Brain pericyte (primary cell): ENCODE measurements at places on chromosomes 2 and 18.

GRCh38 chr18:29146068-29146467 is 969.1 kb upstream of the CDH2 start:
- DNase-seq = no peak

DNA sequence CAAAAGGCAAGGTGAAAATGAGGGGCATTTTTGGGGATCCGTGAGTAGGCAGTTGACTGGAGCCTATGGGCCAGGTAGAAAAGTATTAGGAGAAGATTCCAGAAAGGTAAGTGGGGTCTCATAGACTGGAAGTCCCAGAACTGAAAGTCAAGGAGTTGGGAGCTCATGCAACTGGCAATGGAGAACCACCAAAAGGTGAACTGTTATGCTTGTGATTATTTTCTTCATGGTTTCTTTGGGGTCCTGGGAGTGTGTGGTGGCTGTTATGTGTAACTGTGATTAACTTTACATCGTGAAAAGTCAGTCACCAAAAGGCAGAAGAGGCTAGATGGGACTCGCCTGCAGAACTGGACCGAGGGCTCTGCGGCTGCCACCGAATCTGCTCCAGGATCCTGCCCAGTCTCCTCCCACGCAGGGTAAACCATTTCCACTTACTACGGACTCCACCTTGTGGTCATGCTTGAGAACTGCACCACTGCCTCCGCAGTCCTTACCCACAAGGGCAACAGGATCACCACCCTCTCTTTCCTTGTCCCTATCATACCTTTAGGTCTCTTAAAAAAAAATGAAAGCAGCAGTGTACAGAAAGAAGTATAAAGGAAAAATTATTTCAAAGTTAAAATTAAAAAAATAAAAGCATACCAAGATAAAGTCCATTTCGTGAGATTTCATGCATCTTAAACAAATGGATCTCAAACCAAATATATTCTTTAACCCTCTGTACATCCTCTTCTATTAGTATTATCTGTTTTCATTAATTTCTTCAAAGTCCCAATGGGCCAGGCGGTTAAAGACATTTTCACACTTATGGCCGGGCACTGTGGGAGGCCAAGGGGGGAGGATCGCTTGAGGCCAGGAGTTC is 15.6 kb upstream of the CEP68 start:
- no peak for DNase-seq

- DNase-seq = no peak
Measured at GRCh38 chr2:234422273-234422732, 74.6 kb downstream of the ARL4C start.

- no peak for DNase-seq
Measured at GRCh38 chr18:46639386-46639785, 17.6 kb downstream of the LOXHD1 start.

- DNase-seq = no peak
Measured at GRCh38 chr2:149040451-149040850, 2.0 kb downstream of the LYPD6B start.

DNA sequence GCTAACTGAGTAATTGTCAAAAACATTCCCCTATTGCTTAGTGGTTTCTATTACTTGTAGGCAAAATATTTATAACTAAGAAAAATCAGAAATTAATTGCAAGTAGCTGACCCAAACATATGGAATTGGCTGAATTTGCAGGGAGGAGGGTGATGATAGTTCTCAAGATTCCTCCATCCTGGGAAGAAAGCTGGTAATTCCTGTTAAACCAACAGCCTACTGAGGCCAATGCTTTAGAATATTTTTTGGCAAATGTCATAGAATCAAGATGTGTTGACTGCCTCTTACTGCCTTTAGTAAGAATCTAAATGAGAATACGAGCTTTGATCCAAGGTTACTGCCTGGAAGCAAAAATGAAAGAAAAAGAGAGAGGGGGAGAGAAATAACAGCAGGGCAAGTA is 120.0 kb downstream of the COL6A3 start:
- DNase-seq = no peak

GRCh38 chr18:285817-286216 is 18.0 kb upstream of the THOC1 start:
- DNase-seq = no peak

DNA sequence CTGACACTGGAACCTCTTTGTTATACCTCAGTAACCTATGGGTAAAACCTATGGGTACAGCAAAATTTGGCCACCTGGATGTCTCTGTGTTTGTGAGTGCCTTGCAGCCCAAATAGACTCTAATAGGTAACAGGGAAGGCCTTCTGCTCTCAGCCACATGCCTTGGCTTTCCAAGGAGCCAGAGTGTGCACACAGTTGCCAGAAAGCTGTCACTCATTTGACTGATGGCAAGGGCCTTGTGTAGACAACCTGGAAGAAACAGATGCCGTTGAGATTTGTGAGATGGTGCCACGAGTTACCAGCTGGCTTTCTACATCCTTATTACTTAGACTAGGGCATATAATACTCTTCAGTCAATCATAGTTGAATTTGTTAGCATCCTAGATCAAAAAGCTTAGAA is 90.1 kb upstream of the RAB12 start:
- DNase-seq = no peak

GRCh38 chr2:15436195-15436594 is 124.9 kb downstream of the NBAS start:
- DNase-seq = no peak

DNA sequence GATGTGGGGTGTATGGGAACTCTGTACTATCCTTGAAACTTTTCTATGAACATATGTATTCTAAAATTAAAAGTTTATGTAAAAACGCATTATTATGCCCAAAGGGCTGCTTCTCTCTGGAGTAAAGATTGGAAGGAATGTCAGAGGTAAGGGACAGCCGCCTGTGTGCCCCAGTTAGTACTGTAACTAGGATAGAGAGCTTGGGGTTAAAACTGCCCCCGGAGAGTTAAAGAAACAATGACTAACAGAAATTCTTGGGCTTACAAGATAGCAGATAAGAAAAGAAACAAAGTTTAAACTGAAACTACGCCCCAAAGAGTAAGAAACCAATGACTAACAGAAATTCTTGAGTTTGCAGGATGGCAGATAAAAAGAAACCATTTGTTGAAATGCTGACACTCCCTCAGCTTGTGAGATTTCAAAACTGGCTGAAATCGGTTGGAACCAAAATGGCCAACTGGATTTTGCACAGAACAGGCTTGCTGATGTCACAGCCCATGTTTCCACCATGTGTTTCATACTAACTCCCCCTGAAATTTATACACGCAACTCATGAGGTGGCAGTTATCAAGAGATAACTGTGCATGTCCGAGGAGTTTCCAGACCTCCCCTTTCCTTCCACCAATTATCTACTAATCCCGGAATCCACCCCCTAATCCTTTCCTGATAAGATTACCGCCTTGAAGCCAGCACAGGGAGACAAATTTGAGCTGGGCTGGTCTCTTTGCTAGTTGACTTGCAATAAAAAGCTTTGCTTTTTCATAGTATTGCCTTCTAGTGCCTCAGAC is 8.7 kb upstream of the TXNDC2 start:
- DNase-seq = no peak

DNA sequence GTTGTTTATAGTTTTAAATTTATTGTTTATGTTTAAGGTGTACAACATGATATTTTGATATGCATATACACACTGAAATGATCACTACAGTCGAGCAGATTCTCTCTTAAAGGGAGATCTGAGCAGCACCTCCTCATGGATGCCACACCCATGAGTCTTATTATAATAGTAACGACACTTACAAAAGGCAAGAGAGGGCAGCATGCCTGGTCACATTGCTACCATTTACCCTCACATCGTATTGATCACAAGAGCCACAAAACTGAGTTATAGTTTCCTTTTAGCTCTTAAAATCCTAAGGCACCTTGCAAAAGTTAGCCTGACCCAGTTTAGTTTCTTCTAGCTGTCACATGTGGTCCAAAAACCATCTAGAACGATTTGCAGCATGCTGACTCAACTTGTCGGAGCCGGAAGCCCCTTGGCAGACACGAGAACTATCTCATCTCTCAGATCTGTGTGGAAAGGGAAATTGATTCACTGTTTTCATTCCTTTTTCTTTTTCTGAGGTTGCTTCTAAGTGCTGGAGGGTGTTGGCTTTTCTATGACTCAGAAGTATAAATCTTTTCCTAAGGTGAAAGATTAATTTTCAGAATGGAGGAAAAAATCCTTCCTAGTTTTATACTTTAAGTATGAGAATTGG is 85.3 kb downstream of the CDC42EP3 start:
- no peak for DNase-seq

- DNase-seq = peak; percentile 12
Measured at GRCh38 chr2:223760838-223761502, 76.4 kb downstream of the AP1S3 start.

GRCh38 chr18:59570101-59570775 is 127.0 kb downstream of the CCBE1 start:
- no peak for DNase-seq

DNA sequence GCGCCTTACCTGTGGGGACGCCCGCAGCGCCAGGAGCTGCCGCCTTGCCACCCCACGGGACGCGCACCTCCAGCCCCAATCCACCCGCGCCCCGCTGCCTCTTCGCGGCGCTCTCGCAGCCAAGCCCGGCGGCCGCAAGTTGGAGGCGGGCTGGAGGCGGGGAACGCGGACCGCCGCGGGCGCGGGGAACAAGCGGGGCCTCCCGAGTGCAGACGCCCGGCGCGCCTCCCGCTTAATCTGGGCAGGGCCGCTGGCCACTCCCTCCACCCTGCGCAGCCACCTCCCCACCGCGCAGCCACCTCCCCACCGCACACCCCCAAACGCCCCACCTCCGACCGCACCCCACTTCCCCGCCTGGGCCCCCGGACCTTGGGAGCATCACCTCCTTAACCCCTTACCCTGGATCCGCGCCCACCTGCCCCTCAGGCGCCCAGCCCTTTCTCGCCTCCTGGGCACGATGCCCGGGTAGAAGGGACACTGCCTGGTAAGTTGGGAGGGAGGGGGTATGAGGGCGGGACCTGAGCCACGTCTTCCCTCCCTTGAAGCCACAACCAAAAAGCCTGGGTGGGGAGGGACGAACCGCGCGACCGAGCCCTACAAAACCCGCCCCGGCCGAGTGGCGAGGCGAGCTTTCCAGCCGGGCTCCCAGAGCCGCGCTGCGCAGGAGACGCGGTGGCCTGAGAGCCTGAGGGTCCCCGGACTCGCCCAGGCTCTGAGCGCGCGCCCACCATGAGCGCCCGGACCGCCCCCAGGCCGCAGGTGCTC is at the start of the genes COL4A3 and COL4A4:
Gene COL4A3 (plus strand): TSS at position 627 of the 765 bp plus-strand sequence. CDS start 103 bp downstream, at position 730.
Gene COL4A4 (minus strand): TSS at position 208 of the 765 bp plus-strand sequence. CDS start 16,722 bp downstream, outside the sequence.
- no peak for DNase-seq

DNA sequence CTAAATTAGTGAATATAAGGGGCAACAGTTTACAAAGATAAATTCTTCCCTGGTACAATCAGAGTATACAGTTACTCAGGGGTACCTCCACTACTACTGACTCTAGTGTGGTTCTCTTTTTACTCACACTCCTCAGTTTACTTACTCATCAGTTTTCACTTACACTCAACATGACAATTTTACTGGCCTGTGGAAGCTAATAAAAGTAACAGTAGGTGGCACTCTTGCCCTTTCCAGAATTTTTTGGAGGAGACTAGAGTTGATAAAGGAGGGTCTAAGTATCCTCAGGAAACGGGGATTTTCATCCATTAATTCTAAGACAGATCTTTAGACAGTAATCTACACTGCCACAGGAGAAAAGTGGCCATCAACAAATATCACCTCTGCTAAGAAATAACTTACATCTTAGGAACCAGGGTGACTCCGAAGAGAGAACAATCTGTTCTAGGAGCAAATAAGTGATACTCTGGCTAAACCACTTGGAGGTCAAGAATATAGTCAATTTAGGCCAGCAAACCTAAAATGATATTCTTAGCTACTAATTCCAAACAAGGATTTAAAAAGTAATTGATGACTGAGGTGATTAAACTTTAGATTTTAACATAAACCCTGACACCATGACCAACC is 61.3 kb downstream of the ATL2 start:
- DNase-seq = peak; percentile 2

GRCh38 chr2:163759013-163759412 is 23.2 kb upstream of the FIGN start:
- DNase-seq = no peak

DNA sequence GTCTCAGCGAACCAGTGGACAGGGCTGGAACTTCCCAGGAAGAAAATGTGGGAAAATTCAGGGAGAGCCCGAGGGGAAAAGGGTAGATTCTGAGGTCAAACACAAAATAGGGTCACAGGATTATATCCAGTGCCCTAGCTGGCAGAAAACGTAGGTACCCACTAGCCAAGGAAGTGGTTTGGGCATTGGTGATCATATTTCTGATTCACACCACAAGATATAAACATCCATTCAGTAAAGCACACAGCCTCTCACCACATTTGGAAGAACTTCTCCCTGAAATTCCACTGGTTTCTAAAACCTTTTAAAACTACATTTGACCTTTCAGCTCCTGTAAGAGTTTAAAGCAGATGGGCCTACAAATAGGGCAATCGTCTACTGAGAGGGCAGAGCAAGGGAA is 186.9 kb downstream of the TTC32 start:
- DNase-seq = no peak

DNA sequence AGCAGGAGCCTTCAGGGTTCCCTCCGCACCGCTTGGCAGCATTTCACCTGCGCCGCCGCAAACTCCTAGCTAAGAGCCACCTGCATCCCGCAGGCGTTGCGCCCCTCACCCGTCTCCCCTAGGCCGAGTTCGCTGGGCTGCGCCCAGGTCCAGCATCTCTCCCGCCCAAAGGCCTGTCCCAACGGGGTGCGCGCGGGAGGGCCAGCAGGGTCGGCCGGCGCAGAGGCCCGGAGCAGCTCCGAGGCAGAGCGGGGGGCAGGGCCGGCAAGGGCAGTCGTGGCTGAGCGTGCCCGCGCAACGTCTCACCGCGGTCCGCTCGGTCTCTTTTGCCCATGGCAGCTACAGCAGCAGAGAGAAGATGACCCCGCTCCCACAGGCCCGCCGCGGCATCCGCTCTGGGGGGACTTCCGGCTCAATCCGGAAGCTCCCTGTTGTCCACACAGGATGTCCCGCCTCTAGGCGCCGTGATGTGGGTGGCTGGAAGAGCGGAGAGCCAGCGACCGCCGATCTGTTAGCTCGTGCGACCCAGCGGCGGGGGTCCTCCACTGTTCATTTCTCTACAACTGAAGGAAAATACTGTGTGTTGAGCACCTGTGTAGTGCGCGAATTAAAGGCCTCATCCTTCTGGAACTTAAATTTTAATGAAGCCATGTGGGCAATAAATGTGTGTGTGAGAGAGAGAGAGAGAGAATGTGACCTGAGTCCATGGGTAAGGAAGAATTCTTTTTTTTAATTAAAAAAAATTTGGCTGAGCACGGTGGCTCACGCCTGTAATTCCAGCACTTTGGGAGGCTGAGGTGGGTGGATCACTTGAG is at the start of gene ERCC3:
Gene ERCC3 (minus strand): TSS at position 397 of the 815 bp plus-strand sequence. CDS start 63 bp downstream, at position 334.
- peak; percentile 33 for DNase-seq
